ENCODE measurements at places on chromosomes 5 and 9. TPM values are rescaled to one million over a fixed set of nuclear protein-coding genes. Genes with fewer than 3 reads are reported as not detected.

The FOXD4L3 gene
- not detected for total RNA-seq

The C5 gene
- total RNA-seq = 2.9 TPM

The IFNA13 gene
- not detected for total RNA-seq

The HK3 gene
- total RNA-seq = 0.23 TPM

- H3K36me3 ChIP-seq = no peaks in the 10 kb centered on the region
- no peak overlapping the region for H3K27ac ChIP-seq
- DNase-seq = no peak
- H3K4me3 ChIP-seq = no peak overlapping the region
- no peaks in the 10 kb centered on the region for H3K4me1 ChIP-seq
Observed at GRCh38 chr5:77356740-77357139, 135.4 kb downstream of the WDR41 start.

- no peak for DNase-seq
- no peak overlapping the region for H3K27ac ChIP-seq
- H3K4me1 ChIP-seq = no peaks in the 10 kb centered on the region
- no peaks in the 10 kb centered on the region for H3K27me3 ChIP-seq
Observed at GRCh38 chr5:134637116-134637721, 4.6 kb upstream of the SAR1B start.

DNA sequence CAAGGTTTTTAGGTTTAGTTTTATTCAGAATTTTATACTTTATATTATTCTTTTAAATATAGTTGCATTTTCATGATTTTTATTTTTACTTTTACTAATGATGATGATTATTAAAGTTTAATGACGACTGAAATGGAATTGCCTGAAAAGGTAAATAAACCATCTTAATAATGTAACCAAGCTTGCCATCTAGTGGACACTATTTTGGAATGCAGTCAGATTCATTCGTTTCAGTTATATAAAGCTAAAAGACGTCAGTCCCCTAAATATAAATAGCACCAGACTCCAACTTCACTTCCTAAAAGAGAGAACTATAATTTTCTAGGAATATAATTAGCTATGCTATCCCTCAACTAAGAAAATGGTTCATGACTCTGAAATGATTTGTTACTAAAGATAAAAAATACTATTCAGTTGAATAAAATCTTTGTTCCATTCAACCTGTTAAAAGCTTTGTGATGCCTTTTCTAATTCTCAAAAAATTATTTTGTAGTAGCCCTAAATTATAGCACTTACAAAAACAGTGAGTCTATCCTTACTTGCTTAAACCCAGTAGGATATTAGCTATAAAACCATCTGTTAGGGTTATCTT, 19.9 kb downstream of the ABITRAM start:
- H3K27ac ChIP-seq = no peak overlapping the region
- no peaks in the 10 kb centered on the region for H3K4me1 ChIP-seq
- peak; percentile 35 for DNase-seq
- H3K36me3 ChIP-seq = no peaks in the 10 kb centered on the region

DNA sequence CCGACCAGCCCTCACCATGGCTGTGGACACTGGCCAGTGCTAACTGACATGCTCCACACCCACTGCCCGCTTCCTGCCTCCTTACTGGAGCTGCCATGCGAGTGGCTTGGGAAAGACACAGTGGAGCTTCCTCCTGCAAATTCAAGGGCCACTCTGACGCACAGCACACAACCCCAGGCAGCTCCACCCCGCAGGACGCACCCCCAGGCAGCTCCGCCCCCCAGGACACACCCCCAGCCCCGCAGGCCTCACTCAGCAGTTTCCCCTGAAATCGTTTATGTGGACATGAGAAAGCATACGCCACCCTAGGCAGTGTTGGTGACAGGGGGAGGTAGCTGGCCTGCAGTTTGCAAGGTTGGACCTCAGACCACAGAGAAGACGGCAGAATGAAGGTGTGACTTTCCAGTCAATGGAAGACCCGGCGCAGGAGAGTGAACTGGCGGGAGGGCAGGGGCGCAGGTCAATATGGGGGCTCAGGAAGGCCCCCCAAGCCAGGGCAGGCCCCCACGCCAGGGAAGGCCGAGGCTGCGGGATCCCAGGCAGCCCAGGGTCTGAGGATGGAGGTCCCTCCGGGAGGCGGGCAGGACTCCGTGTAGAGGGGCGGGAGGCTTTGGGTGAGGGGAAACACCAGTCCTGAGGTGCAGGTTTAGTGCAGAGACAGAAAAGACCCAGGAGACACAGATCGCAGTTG, 21.6 kb downstream of the LPCAT1 start:
- no peaks in the 10 kb centered on the region for H3K27me3 ChIP-seq
- DNase-seq = no peak
- H3K4me1 ChIP-seq = peaks cover 29% of the 10 kb centered on the region
- H3K36me3 ChIP-seq = peaks cover 20% of the 10 kb centered on the region

DNA sequence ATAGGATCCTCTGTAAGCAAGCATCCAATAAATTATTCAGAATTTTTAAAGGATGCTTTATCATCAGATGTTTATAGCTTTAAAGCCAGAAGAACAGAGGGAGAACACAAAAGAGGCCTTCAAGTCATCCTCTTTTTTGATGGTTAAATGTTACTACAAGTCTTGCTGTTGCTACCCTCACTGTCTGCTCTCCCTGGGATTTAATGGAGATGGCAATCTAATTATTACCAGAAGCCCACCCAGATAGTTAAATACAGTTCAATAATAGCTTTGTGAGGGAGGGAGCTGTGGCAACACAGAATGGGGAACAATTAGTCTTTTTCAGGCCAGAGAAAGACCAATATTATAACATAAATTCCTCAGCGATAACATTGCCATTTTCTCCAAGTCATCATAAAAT, 87.0 kb upstream of the ACTBL2 start:
- DNase-seq = no peak
- H3K4me1 ChIP-seq = no peaks in the 10 kb centered on the region
- H3K4me3 ChIP-seq = no peak overlapping the region
- H3K36me3 ChIP-seq = no peaks in the 10 kb centered on the region
- H3K27me3 ChIP-seq = no peaks in the 10 kb centered on the region

GRCh38 chr9:102986425-102986824, 8.7 kb upstream of the CYLC2 start:
- H3K4me3 ChIP-seq = no peak overlapping the region
- no peak overlapping the region for H3K27ac ChIP-seq
- no peak for DNase-seq
- H3K4me1 ChIP-seq = no peaks in the 10 kb centered on the region

DNA sequence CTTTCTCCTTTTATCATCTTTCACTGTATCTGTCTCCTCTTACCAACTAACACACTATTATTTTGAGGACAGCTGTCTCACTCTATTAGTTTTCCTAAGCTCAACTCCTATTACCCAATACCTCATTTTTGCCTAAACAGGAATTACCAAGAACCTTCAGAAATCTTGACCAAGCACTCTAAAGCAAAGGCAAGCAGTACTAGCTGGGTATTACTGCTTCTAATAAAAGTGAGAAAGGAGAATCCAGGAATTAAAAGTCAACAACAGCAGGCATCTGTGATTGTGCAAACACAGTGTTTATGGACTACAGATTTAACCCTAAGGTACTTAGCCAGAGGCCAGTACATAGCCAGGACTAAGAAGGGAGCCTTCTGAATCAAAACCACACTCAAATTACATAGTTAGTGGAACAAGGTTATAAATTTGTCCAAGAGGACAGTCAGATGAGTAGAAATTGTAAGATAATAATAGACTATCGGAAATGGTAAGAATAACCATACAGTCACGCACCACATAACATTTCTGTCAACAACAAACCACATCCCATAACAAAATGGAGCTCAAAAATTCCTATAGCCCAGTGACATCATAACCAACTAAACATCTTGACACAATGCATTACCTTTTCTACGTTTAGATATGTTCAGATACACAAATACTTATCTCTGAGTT, 8.3 kb downstream of the RFX3 start:
- H3K27me3 ChIP-seq = no peaks in the 10 kb centered on the region
- H3K36me3 ChIP-seq = no peaks in the 10 kb centered on the region
- H3K4me1 ChIP-seq = peaks cover 11% of the 10 kb centered on the region
- DNase-seq = no peak
- no peak overlapping the region for H3K4me3 ChIP-seq

DNA sequence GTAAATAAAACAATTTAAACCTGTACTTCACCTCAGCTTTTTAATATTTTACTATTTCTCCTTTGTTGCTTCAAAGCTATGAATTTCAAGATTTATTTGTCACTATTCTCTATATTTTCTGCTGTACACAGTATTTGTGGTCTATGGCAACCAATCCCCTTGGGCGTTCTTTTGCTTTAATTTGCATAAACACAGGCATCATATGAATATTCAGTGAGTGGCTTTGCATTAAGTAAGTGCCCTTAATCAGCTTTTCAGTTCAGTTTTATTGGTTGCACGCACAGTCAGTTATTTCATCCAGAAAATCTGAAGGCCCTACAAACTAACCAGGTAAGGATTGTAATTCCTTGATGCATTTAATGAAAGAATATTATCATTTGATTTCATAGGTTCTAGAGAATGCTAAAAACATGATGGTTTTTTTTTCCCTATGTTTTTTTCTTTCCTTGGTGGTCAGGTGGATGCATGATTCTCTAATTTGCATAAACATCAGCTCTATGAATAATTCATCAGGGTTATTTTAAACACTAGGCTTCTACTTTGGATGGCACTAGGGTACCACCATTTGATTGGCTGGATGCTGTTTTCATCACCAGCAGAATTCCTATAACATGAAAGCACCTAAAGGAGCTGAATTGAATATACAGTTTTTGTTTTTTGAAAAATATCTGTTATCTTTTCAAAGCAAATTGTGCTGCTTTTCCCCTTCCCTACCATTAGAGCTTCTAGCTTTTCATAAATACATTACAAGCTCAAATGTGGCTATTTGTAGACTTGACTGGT, 249.2 kb upstream of the CCNH start:
- H3K36me3 ChIP-seq = no peaks in the 10 kb centered on the region
- no peaks in the 10 kb centered on the region for H3K27me3 ChIP-seq
- H3K4me1 ChIP-seq = no peaks in the 10 kb centered on the region
- DNase-seq = no peak
- no peak overlapping the region for H3K27ac ChIP-seq
- H3K4me3 ChIP-seq = no peak overlapping the region

DNA sequence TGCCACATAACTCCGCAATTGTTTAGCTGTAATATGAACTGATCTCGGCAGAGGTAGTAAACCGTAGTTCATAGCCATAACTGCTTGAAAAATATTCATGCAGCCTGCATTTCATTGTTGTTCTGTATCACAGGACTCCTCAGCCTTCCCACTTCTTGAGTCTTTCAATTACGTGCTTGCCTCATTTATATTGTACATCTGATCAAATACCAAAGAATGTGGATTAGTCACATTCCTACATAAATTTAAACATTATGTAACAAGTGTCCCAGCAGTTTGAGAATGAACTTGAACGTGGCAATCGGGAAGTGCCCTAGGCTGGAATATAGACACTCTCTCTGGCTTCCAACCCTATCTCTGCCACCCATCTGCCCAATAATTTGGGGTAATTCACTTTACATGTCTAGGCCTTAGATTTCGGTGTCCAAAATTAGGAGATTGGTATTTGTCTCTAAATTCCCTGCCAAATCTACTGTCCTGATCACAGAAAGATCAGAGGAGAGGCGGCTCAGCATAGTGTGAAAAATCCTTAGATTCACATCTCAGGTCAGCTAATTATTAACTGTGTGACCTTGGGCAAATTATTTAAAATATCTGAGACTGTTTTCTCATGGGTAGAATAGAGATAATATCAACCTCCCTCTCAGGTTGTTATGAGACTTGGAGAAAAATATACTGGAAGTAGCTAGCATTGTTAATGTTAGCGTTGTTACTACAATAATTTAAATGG, 215.1 kb upstream of the RFX3 start:
- H3K27ac ChIP-seq = no peak overlapping the region
- H3K27me3 ChIP-seq = no peaks in the 10 kb centered on the region
- no peak for DNase-seq
- H3K4me3 ChIP-seq = no peak overlapping the region
- H3K4me1 ChIP-seq = no peaks in the 10 kb centered on the region

GRCh38 chr5:5886353-5886752, 463.9 kb downstream of the ICE1 start:
- H3K4me1 ChIP-seq = no peaks in the 10 kb centered on the region
- no peak overlapping the region for H3K27ac ChIP-seq
- no peak for DNase-seq
- H3K4me3 ChIP-seq = no peak overlapping the region
- H3K36me3 ChIP-seq = no peaks in the 10 kb centered on the region
- no peaks in the 10 kb centered on the region for H3K27me3 ChIP-seq

GRCh38 chr5:115961381-115962238, 665 bp upstream of the LVRN start:
- no peak for DNase-seq
- no peaks in the 10 kb centered on the region for H3K27me3 ChIP-seq
- no peaks in the 10 kb centered on the region for H3K36me3 ChIP-seq

DNA sequence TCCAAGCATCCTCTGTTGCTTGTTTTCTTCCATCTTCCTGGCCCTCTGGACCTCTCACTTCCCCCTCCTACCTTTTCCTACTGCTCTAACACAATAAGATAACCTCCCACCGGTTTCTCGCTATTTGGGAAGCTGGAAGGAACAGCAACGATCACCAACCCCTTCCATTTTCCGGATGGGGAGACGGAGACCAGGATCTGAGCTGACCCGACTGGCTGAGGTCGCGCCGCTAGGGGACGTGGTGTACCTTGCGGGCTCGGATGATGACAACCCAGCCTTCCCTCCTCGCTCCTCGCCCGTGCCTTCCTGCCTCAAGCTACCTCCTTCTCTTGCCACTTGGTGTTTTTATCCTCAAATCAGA, 1.9 kb downstream of the LPAR1 start:
- no peak for DNase-seq
- H3K27ac ChIP-seq = no peak overlapping the region
- H3K4me3 ChIP-seq = no peak overlapping the region
- H3K4me1 ChIP-seq = no peaks in the 10 kb centered on the region
- H3K36me3 ChIP-seq = no peaks in the 10 kb centered on the region

- no peak overlapping the region for H3K4me3 ChIP-seq
- H3K27ac ChIP-seq = no peak overlapping the region
- DNase-seq = no peak
- H3K4me1 ChIP-seq = no peaks in the 10 kb centered on the region
- H3K27me3 ChIP-seq = no peaks in the 10 kb centered on the region
- H3K36me3 ChIP-seq = no peaks in the 10 kb centered on the region
Observed at GRCh38 chr9:13485068-13485596, 205.6 kb upstream of the MPDZ start.
